ENCODE measurements at places on chromosomes 16 and 17.
A peak's percentile ranks its signal among the peaks of the same experiment; 100 is the strongest.

- no peak for DNase-seq
Measured at GRCh38 chr17:31647661-31648060, 211.4 kb downstream of the COPRS start.

- DNase-seq: peak; percentile 43
Measured at GRCh38 chr17:49880291-49881053, 32.6 kb upstream of the TAC4 start.

DNA sequence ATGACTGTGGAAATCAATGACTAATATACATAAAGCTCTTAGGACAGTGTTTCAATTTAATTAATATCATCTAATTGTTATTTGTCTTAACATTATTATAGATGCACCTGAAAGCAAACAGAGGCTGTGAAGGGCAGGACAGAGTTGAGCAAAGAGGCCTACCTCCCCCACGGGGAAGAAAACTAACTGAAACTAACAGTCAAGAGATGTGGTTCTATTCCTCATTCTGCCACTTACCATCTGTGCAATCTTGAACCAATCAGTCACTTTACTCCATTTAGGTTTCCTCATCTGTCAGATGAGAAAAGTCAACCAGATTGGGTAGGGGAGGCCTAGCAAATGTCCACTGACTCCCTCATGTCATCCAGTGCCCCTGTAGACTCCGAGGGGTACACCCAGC lies 59.1 kb downstream of the C17orf67 start:
- DNase-seq: no peak

DNA sequence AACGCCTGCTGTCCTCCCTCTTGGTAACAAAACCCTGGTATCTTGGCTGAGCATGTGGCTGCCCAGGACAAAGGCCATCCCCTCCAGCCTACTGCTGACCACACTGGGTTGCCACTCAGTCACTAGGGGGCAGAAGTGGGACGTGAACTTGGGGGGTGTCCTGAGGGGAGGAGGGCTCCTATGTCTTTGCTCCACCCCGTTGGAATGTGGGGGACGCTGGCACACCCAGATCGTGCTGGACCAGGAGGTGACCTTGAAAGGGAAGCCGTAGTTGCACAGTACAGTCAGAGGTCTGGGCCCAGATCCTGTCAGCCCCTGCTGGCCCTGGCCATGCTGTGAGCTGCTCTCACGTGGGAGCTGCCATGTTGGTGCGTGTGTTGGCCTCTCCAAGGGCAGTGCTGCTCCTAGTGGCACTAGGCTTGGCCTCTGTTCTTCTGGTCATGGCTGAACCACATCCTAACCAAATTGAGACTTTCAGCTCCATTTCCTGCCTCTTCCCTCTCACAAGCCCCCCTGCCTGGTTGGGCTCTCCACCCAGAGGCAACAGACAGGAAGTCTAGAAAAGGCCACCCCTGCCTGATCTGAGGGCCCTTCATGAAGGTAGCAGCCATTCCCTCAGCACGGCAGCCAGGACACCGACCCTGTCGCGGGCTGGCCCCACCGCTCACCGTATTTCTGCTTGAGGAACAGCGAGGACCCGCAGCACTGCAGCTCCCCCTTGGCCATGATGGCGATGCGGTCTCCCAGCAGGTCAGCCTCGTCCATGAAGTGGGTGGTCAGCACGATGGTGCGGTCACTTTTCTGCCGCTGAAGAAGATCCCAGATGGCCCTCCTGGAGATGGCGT lies 29.0 kb upstream of the RNPS1 start:
- DNase-seq: no peak

- DNase-seq: no peak
Measured at GRCh38 chr16:57565461-57565860, 23.0 kb downstream of the ADGRG5 start.

DNA sequence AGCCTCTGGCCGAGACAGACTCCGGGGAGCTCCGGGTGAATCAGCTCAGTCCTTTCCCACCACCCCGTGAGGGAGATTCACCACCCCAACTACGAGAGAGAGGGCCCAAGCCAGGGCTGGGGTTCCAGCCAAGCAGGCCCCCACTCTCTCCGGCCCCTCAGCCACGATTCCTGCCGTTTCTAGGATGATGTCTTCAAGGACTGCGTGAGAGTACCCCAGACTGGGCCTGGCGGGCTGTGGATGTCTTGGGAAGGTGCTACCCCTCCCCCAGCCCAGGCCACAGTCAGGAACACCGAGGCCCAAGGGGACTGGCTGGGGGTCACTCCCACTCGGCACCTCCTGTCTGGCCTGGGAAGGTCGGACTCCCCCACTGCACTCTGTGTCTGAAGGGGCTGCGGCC lies 21.6 kb upstream of the PABPN1L start:
- no peak for DNase-seq

DNA sequence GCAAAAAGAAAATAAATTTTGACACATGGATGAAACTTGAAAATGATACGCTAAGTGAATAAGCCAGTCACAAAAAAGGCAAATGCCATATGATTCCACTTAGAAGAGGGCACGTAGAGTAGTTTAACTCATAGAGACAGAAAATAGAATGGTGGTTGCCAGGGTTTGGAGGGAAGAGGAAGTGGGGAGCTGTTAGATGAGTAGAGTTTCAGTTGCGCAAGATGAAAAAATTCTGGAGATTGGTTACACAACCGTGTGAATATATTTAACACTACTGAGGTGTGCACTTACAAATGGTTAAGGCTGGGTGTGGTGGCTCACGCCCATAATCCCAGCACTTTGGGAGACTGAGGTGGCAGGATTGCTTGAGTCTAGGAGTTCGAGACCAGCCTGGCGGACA lies 93.4 kb upstream of the TMEM132E start:
- no peak for DNase-seq

- DNase-seq: peak; percentile 74
Measured at GRCh38 chr17:4945176-4945943, 3.0 kb downstream of the PFN1 start.

DNA sequence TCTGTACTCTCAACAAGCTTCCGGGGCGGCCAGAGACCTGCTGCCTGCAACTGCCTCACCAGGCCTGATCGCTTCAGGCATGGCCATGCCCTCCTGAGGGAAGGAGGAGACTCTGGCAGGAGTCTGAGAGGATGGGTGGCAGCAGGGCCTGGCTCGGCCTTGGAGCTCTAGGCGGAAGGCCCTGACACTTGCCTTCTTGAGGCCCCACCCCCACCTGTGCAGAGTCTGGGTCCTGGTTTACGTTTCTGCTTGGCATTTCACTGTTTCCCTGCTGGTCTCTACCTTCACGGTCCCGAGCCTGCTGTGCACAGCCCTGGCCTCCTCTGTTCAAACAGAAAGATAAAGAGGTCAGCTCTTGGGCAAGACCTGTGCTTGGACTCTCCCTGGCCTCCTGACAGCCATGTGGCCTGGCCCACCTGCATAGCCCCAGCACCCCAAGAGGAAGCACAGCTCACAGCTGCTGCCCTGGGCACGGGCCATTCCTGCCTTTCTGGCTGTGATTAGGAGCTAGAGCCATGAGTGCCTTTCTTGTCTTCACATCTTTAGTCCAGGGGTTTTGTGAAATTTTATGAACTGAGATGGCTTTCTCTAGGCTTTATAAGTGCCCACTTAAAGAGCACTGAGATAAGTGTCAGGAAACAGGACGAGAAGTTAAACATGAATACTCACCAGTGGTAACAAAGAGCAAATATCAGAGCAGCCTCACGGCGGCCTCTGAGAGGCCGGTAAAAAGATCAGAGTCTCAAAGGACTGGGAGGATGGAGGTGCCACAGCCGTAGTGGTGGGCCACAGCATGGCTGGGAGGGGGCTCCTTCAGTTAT lies 25.6 kb upstream of the MTSS2 start:
- no peak for DNase-seq

DNA sequence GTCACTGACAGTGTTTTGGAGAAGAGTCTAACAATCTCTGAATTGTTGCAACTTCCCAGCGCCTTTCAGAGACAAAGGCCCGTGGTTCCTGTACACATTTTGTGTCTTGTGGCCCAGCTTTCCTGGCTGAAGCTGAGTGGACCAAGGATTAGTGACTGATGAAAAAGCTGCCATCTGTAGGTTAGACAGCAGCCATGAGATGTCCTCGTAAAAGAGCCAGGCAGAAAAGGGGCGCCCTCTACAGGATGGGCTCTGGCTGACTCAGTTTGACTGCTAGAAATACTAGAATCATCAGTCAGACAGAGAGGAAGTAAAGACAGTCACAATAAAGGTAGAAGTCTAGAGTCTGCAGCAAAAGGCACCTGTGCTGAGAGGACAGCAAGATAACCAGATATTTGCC lies 26.5 kb upstream of the NF1 start:
- DNase-seq: no peak

- DNase-seq: no peak
Measured at GRCh38 chr17:82956726-82957468, 117.1 kb upstream of the ZNF750 start.

- DNase-seq: peak; percentile 26
Measured at GRCh38 chr16:16127469-16128116, 95.7 kb downstream of the ABCC6 start.

DNA sequence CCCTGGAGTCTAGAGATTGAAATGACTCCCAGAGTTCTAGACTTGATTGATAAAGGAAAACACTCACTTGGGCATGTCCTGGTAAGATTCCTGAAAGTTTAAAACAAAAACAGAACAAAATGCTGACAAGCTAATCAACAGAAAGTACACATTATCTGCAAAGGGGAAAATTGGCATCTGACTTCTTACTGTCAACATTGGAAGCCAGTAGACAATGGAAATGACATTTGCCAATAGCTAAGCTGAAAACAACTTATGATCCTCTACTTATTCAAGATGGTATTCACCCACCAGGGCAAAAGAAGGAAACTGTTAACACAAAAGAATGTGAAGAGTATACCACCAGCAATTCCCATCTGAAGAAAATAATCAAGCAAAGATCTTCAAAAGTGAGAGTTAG lies 36.8 kb upstream of the CDYL2 start:
- no peak for DNase-seq

DNA sequence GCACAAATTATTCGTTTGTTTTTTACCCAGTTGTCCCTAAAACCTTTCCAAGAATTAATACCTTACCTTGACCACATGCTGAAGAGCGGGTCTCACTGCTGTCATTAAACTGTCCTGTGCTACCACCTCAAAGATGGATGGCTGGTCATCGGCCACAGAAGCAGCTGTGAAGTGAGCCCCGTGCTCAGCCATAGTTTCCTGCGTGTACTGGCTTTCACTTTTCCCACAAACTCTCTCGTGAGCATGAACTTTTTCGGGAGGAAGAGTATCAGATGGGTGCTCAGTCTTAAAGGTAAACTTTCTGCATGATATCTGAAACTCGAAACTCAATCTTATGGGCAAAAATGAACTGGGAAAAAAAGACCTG lies 558 bp downstream of the PEX12 start:
- DNase-seq: no peak

- no peak for DNase-seq
Measured at GRCh38 chr16:70788668-70789594, 12.0 kb downstream of the VAC14 start.

DNA sequence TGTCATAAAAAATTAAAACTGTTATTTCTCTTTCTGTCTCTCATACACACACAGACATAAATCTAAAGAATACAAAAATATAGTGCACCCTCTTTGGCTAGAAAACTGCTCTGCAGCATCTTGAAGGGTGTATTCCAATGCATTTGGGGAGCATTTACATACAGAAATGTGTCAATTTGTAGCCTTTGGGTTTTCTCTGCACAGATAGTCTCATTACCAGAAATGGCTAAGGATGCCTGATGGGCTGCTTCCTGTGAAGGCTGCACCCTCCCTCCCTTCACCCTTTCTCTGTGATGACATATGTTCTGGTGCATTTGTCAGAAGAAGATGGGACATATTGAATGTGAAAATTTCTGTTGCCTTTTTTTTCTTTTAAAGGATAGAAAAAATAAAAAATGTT lies 1239.3 kb downstream of the CDH11 start:
- no peak for DNase-seq

GRCh38 chr17:45828171-45828570 lies 16.5 kb upstream of the SPPL2C start:
- no peak for DNase-seq

DNA sequence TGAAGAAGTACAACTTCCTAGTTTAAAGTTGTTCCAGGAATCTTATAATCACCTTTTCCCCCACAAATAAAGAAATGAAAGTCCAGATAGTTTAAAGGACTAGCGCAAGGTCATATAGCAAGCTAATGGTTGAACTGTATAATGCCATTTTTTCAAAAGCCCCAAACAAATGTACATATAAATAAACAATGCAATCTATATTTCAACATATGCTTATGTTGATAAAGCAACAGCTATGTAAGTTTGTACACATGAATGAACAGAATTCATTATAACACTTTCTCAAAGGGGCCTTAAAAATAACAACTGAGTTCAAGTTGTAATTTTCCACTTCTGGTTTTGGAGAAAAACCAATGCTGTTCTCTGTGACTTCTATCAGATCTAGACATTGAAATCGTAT lies 1628.6 kb downstream of the CDH8 start:
- DNase-seq: no peak

All from stimulated activated CD8-positive, alpha-beta memory T cell treated with anti-CD3 and anti-CD28 coated beads, Interleukin-12 subunit alpha, Interleukin-12 subunit beta, amount 100 ng/mL, for 4 hours (primary cell).